Natural killer cell (primary cell): ENCODE measurements at places on chromosomes 2 and 18. TPM values are rescaled to one million over a fixed set of nuclear protein-coding genes. Genes with fewer than 3 reads are reported as not detected.

The DCDC2C gene
- total RNA-seq, result not detected

DNA sequence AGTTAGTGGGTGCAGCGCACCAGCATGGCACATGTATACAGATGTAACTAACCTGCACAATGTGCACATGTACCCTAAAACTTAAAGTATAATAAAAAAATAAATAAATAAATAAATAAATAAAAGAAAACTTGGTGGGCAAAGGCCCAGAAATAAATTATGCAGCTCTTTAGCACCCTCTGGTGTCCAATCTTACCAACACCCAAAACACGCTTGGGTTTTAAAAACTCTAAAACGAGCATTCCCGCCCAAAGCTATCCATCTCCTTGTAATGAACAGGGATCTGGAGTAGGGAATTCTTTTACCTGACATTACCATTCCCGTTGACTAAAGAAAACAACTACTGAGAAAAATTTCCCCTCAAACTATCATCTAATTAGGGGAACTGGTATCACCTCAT, 2005.9 kb upstream of the CELF4 start:
- H3K36me3 ChIP-seq, result no peaks in the 10 kb centered on the region
- H3K27me3 ChIP-seq, result no peaks in the 10 kb centered on the region
- no peaks in the 10 kb centered on the region for H3K4me1 ChIP-seq
- H3K4me3 ChIP-seq, result no peak overlapping the region
- DNase-seq, result no peak

GRCh38 chr2:48927355-48927754, 171.8 kb upstream of the LHCGR start:
- no peak for DNase-seq
- no peak overlapping the region for H3K4me3 ChIP-seq
- no peaks in the 10 kb centered on the region for H3K36me3 ChIP-seq
- H3K4me1 ChIP-seq, result no peaks in the 10 kb centered on the region

The IL1RL2 gene
- not detected for total RNA-seq

- no peaks in the 10 kb centered on the region for H3K36me3 ChIP-seq
- H3K27me3 ChIP-seq, result no peaks in the 10 kb centered on the region
- DNase-seq, result no peak
- no peak overlapping the region for H3K4me3 ChIP-seq
Measured at GRCh38 chr2:9115229-9115628, 91.4 kb upstream of the ASAP2 start.

The LRP1B gene
- total RNA-seq, result not detected

The SERPINB11 gene
- not detected for total RNA-seq

DNA sequence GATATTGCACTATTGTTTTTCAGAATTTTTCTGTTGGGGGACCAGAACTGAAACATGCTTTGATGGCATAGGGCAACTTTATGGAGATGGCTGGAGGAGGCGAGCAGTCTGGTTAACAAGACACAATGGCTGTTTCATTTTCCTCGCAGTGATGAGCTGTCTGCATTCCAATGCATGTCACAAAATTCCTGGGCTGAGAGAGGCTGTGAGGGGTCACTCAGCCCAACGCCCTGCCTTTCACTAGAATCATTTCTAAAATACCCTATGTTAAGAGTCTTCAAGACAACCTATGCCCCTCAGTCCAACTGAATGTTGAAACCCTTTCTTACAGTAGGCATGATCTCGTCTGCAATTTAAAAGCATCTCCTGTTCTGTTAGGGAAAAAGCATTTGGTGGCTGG, 1090.0 kb downstream of the BCL11A start:
- H3K36me3 ChIP-seq, result no peaks in the 10 kb centered on the region

DNA sequence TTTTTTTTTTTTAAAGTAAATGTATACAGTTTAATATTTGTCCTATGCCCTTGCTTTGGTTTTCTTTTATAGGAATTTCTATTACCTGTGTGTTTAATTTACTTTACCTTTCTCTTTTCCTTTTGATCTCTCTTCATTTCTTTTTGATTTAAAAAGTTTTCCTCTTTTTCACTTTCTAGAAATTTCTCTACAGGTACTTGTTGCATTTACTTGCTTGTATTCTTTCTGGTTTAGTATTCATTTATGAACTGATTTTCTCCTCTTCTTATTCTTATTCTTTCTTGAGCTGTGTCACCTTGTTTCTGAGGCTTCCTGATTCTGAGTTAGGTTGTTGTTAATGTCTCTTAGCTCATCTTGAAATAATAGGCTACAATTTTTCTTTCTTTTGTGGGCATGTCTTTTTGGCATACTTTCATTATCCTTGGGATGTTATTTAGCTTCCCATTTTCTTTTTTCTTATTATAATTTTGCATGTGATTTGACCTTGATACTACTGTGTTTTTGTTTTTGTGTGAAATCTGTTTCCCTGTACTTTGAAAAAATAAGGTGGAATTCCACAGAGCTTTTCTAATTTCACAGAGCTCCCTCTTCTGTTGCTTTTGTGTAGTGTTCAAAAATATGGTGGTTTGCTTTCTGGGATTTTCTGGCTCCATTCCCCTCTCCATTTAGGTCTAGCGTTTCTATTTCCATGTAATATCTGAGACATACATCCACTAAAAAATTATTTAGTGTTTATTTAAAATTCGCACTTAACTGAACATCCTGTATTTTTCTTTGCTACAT, 25.5 kb upstream of the ALMS1 start:
- DNase-seq, result no peak
- no peak overlapping the region for H3K27ac ChIP-seq
- no peak overlapping the region for H3K4me3 ChIP-seq
- peaks cover 4% of the 10 kb centered on the region for H3K27me3 ChIP-seq

DNA sequence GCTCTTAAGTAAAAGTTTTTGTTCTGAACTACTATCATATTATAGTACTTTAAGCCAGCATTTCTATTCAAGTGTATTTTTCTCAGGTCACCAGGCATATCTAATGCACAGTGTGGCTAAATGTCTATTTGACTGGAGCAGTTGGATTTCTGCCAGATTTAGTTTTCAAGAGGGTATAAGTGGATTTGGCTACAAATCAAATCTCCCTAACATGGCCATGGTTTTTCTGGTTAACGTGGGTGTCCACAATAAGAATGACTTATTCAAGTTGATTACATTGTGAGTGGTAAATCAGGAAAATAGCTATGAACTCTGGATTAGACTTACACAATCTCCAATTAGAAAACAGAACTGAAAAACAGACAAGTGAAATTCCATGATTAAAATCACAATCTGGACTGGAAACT, 5.7 kb upstream of the CHN1 start:
- no peak for DNase-seq
- peaks cover 10% of the 10 kb centered on the region for H3K27me3 ChIP-seq
- H3K27ac ChIP-seq, result no peak overlapping the region
- no peaks in the 10 kb centered on the region for H3K36me3 ChIP-seq
- H3K4me3 ChIP-seq, result no peak overlapping the region
- H3K4me1 ChIP-seq, result no peaks in the 10 kb centered on the region

DNA sequence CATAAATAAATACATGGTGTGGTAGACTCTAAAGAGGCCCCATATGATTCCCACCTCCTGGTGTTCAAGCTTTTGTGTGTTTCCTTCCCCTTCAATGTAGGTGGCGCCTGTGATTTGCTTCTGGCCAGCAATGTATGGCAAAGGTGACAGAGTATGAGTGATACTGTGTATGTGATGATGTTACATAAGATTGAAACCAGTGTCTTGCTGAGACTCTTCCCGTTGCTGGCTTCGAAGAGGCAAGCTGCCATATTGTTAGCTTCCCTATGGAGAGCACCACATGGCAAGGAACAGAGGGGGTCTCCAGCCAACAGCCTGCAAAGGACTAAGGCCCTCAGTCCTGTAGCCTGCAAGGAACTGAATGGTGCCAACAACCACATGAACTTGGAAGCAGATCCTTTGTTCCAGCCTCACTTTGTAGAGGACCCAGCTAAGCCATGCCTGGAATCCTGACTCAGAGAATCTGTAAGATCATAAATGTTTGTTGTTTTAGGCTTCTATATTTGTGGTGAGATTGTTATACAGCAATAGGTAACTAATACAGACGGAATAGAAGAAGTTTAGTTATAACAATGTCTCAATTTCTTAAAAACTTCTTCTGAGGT, 1.7 kb upstream of the SMAD4 start:
- no peak overlapping the region for H3K4me3 ChIP-seq
- no peak overlapping the region for H3K27ac ChIP-seq
- no peaks in the 10 kb centered on the region for H3K27me3 ChIP-seq
- H3K36me3 ChIP-seq, result peaks cover 2% of the 10 kb centered on the region

The UCN gene
- 3.6 TPM for total RNA-seq

DNA sequence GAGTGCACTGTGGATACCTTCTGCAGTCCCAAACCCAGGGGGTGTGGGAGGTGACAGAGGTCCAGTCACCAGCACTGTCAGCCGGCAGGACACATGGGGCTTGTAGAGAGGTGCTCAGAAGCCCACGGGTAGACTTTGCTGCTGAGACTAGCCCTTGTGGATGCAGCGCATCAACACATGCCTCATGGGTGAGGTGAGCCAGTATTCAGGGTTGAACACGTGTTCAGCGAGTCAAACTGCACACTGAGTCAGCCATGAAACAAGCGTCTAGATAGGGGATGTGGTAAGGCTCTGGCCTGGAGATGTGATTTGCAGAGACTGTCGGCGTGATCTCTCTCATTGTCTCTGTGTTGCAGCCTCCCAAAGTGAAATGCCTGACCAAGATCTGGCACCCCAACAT, 35.8 kb upstream of the SCLY start:
- H3K4me1 ChIP-seq, result peaks cover 38% of the 10 kb centered on the region
- no peaks in the 10 kb centered on the region for H3K27me3 ChIP-seq
- DNase-seq, result peak; percentile 14
- peaks cover 22% of the 10 kb centered on the region for H3K36me3 ChIP-seq
- peak overlapping the region; percentile 34 for H3K27ac ChIP-seq

GRCh38 chr2:190170673-190171072, 108.1 kb upstream of the MSTN start:
- H3K36me3 ChIP-seq, result no peaks in the 10 kb centered on the region
- no peak for DNase-seq
- no peak overlapping the region for H3K4me3 ChIP-seq
- H3K27ac ChIP-seq, result no peak overlapping the region
- no peaks in the 10 kb centered on the region for H3K27me3 ChIP-seq
- H3K4me1 ChIP-seq, result no peaks in the 10 kb centered on the region

The CTAGE1 gene
- not detected for total RNA-seq

DNA sequence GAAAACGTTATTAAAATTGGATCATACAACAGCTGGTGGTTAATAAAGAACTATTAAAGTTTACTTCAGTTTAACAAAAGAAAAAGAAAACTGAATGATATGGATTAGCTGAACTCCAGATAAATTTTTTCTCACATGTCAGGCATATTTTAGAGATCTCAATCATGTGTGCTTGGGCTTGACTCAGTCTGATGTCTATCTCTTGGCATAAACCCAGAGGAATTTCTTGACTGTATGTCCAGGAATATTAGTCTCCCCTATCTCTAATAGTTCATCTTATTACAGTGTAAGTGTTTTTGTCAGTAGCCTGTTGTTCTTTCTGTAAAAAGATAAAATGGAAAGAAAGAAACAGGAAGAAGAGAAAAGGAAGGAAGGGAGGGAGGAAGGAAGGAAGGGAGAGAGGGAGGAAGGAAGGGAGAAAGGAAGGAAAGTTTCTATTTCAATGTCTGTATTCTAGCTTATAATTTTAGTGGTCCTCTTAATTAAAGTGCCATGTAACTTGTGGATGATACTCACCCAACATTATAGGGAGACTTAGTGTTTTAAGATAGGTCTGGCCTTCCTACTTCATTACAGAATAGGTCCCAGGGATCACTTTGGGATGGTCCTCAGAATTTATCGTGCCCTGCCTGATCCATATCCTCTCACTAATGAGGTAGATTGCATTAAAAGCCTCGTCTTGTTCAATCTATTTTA, 99.7 kb upstream of the UGP2 start:
- H3K36me3 ChIP-seq, result no peaks in the 10 kb centered on the region
- DNase-seq, result no peak
- no peaks in the 10 kb centered on the region for H3K27me3 ChIP-seq
- H3K4me3 ChIP-seq, result no peak overlapping the region
- no peaks in the 10 kb centered on the region for H3K4me1 ChIP-seq

DNA sequence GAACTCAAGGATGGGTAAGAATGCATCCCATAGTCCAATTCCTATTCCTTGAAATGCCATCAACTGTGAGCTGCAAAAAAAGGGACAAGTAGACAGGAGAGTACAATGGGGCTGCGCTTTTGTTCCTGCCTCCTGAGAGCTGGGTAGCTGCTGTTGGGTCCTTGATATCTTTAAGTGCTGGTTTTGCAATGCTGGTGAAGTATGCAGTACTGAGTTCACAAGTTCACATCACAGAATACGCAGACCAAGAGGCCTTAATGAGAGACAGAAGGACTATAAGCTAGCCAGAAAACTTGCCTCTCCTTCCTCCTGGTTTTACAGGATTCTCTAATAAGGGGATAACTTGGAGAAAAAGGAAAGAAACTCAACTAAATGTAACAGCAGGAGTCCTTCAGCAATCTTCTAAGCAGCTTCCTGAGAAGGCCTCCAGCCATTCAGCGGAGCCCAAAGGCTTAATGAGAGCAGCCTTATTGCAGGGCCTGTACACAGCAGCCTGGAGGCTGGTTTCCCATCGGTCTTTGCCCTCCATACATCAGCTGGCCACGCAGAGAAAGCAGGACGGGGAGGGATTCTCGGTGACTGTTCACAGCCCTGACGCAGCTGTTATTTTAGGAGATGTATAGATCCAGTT, 293.1 kb downstream of the CDCA7 start:
- H3K4me1 ChIP-seq, result no peaks in the 10 kb centered on the region
- no peak overlapping the region for H3K27ac ChIP-seq
- no peak for DNase-seq
- no peak overlapping the region for H3K4me3 ChIP-seq
- H3K27me3 ChIP-seq, result no peaks in the 10 kb centered on the region

- H3K4me1 ChIP-seq, result peaks cover 7% of the 10 kb centered on the region
- DNase-seq, result no peak
- no peaks in the 10 kb centered on the region for H3K27me3 ChIP-seq
- no peaks in the 10 kb centered on the region for H3K36me3 ChIP-seq
- H3K4me3 ChIP-seq, result no peak overlapping the region
Measured at GRCh38 chr2:106579750-106580197, 92.6 kb downstream of the CD8B2 start.
